ENCODE measurements at places on chromosomes 5 and 9. TPM values are rescaled to one million over a fixed set of nuclear protein-coding genes. Genes with fewer than 3 reads are reported as not detected.

- DNase-seq, result no peak
- no peaks in the 10 kb centered on the region for H3K36me3 ChIP-seq
- no peaks in the 10 kb centered on the region for H3K27me3 ChIP-seq
- H3K4me1 ChIP-seq, result peaks cover 72% of the 10 kb centered on the region
Measured at GRCh38 chr5:72841756-72842535, 25.5 kb downstream of the TNPO1 start.

GRCh38 chr5:78698191-78698791 lies 49.7 kb upstream of the LHFPL2 start:
- H3K27ac ChIP-seq, result no peak overlapping the region
- peak; percentile 36 for DNase-seq
- H3K4me1 ChIP-seq, result no peaks in the 10 kb centered on the region
- H3K27me3 ChIP-seq, result no peaks in the 10 kb centered on the region
- H3K36me3 ChIP-seq, result no peaks in the 10 kb centered on the region

- DNase-seq, result no peak
- no peaks in the 10 kb centered on the region for H3K27me3 ChIP-seq
- H3K27ac ChIP-seq, result peak overlapping the region; percentile 94
Measured at GRCh38 chr9:113537229-113537810, 73.8 kb downstream of the RGS3 start.

GRCh38 chr5:146003852-146004251 lies 67.5 kb downstream of the SH3RF2 start:
- no peak overlapping the region for H3K27ac ChIP-seq
- H3K4me1 ChIP-seq, result no peaks in the 10 kb centered on the region
- no peaks in the 10 kb centered on the region for H3K36me3 ChIP-seq
- H3K4me3 ChIP-seq, result no peak overlapping the region
- no peaks in the 10 kb centered on the region for H3K27me3 ChIP-seq
- no peak for DNase-seq

GRCh38 chr9:94805585-94805984 lies 79.1 kb downstream of the AOPEP start:
- no peak for DNase-seq
- H3K4me1 ChIP-seq, result peaks cover 75% of the 10 kb centered on the region
- H3K4me3 ChIP-seq, result no peak overlapping the region
- peaks cover 14% of the 10 kb centered on the region for H3K36me3 ChIP-seq

- H3K4me1 ChIP-seq, result peaks cover 8% of the 10 kb centered on the region
- no peaks in the 10 kb centered on the region for H3K36me3 ChIP-seq
- H3K27me3 ChIP-seq, result no peaks in the 10 kb centered on the region
- H3K4me3 ChIP-seq, result no peak overlapping the region
- DNase-seq, result peak; percentile 74
Measured at GRCh38 chr5:111143910-111144309, 51.8 kb downstream of the WDR36 start.

SPINK4 gene
- total RNA-seq, result not detected

ACER2 gene
- total RNA-seq, result 3.8 TPM

MLLT3 gene
- total RNA-seq, result 17.5 TPM

SPEF2 gene
- 2.7 TPM for total RNA-seq
